ENCODE measurements at places on chromosomes 16 and 17. TPM values are rescaled to one million over a fixed set of nuclear protein-coding genes. Genes with fewer than 3 reads are reported as not detected.

DNA sequence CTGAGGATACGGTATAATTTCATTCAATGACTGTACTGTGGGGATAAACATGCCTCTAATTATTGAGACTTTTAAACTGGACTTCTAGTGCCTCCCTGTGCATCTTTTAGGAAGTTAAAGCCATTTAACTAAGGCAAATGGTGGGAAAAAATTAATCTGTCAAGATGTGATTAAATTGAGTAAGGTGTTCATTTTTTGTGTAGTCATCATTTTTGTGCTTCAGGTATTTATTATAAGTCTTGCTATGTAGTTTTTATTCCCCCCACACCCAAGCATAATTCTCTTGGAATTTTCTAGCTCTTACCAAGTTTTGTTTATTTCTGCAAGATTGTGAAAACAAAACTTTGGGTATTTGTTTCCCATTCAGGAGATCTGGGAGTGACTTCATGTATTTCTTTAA, 10.2 kb downstream of the TAF15 start:
- H3K4me3 ChIP-seq, result no peak overlapping the region
- DNase-seq, result no peak
- H3K4me1 ChIP-seq, result peaks cover 16% of the 10 kb centered on the region

GRCh38 chr17:72839131-72839725, 253.3 kb downstream of the SLC39A11 start:
- no peak overlapping the region for H3K27ac ChIP-seq
- no peak for DNase-seq
- H3K36me3 ChIP-seq, result no peaks in the 10 kb centered on the region
- H3K4me1 ChIP-seq, result no peaks in the 10 kb centered on the region
- no peak overlapping the region for H3K4me3 ChIP-seq

GRCh38 chr16:73483934-73484711, 436.2 kb upstream of the ZFHX3 start:
- no peaks in the 10 kb centered on the region for H3K36me3 ChIP-seq
- peaks cover 3% of the 10 kb centered on the region for H3K27me3 ChIP-seq
- no peak overlapping the region for H3K27ac ChIP-seq

DNA sequence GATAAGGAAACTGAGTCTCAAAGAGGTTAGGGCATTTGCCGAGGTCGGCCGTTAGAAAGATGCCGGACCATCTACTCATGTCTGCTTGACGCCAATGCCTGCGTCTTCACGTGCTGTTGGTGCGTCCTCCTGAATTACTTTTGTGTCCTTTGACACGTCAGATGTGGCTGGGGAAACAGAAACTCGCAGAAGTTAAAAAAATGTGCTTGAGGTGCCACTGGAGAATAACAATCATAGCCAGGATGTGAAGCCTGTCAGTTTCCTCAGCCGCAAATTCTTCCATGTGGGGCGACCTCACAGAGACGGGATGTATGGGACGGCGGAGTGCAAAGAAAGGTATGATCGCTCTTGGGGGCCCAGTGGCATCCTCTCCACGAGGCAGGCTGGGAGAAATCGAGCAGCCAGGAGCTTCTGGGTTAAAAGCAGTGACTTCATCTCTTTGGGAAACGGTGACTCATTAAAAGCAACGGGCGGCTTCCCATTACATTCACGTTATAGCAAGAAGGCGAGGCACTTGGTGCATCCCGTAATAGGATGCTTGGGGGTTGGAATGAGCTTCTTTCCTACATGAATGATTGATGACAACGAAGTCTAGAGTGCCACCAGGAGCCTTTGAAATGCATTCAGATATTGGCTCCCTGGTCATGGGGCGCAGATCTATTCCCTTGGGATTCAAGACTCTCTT, 67.8 kb downstream of the BMERB1 start:
- H3K27ac ChIP-seq, result no peak overlapping the region
- no peak for DNase-seq
- no peaks in the 10 kb centered on the region for H3K36me3 ChIP-seq
- H3K4me1 ChIP-seq, result no peaks in the 10 kb centered on the region
- H3K27me3 ChIP-seq, result no peaks in the 10 kb centered on the region

- no peaks in the 10 kb centered on the region for H3K4me1 ChIP-seq
- H3K27ac ChIP-seq, result no peak overlapping the region
- DNase-seq, result no peak
- no peaks in the 10 kb centered on the region for H3K27me3 ChIP-seq
- H3K36me3 ChIP-seq, result no peaks in the 10 kb centered on the region
Observed at GRCh38 chr16:79390481-79391051, 210.0 kb downstream of the MAF start.

GRCh38 chr17:44655983-44656710, at the start of gene MEIOC:
TSS of gene MEIOC (plus strand) at chr17:44656468. CDS start at chr17:44656614, 146 bp downstream.
- no peak within 1 kb of the TSS for H3K27ac ChIP-seq
- H3K4me3 ChIP-seq, result no peak within 1 kb of the TSS
- no peaks in the 10 kb centered on the region for H3K4me1 ChIP-seq
- DNase-seq, result peak; percentile 21
- H3K27me3 ChIP-seq, result no peaks in the 10 kb centered on the region
- no peaks in the 10 kb centered on the region for H3K36me3 ChIP-seq

DNA sequence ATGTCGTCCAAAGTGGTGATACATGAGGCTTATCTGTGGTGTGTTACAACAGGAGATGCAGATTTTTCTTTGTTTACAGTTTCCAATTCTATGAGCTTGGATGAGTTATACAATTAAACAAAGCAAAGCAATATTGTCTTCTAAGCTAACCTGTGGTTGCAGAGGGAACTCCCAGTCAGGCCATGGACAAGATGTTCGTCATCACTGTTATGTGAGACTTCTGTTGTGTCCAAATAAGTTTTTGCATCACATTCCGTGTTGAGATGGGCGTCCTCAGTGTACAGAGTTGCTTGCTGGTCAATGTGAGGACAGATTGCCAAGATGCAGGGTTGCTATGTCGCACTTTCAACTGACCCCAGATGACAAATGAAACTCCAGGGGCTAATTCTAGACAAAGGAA, 189.3 kb downstream of the IRF8 start:
- no peak for DNase-seq
- H3K27me3 ChIP-seq, result no peaks in the 10 kb centered on the region
- no peaks in the 10 kb centered on the region for H3K4me1 ChIP-seq

DNA sequence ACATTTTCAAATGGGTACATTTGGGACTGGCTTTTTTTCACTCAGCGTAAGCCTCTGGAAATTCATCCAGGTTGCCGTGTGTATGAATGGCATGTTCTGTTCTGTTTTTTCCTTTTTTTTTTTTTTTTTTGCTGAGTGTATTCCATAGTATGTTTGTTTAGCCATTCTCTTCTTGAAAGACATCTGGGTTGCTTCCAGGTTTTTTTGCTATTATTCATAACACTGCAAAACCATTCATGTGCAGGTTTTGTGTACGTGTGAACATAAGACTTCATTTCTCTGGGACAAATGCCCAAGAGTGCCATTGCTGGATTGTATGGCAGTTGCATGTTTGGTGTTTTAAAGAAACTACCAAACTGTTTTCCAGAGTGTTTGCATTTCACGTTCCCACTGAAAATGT, 335.9 kb upstream of the TNRC6C start:
- H3K27ac ChIP-seq, result no peak overlapping the region
- peaks cover 3% of the 10 kb centered on the region for H3K4me1 ChIP-seq
- no peak overlapping the region for H3K4me3 ChIP-seq
- DNase-seq, result no peak

DNA sequence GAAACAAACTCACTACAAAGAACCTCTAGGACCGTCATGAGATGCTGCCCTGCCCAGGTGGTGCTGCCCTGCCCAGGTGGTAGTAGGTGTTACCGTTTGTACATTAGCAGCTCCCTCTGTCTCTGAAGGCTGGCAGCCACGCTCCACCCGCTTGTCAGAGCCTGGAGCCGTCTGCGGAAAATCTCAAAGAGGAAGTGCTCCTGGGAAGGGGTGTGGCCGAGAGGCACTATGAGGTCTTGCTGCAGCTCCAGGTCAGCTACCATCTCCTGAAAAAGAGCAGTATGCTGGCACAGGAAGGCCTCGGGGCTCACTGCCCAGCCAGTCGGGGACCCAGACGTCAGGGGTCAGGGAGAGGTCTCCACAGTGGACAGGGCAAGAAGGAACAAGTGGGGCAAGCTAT, 28.3 kb downstream of the ZNF276 start:
- no peaks in the 10 kb centered on the region for H3K4me1 ChIP-seq
- no peak overlapping the region for H3K4me3 ChIP-seq

DNA sequence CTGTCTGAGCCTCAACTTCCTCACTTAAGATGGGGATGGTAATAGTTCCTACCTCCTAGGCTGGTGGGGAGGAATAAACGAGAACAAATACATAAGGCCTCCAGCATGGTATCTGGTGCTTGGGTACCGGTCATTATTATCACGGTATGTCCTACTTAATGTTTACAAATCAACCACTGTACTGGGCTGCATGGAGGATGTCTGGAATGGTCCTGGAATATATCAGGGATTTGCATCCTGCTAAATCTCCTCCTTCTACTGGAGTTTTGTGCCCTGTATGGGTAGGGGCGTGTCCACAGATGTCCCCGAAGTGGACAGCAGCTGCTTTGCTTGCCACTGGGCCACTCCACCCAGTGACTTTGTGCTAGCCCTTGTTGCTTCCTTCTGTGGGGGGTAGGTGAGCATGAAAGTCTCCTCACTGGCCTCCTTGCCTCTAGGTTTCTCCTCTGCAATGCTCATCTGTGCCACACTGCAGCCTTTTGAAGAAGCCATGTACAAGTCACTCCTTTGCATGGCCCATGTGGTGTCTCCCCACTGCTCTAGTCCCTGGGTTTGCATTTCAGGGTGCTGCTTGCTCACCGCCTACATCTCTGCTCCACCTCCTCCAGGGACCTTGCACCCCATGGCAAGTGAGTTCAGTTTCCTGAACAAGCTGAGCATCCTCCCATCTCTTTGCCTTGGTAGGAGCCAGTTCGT, 2.2 kb upstream of the CMIP start:
- no peaks in the 10 kb centered on the region for H3K36me3 ChIP-seq
- no peaks in the 10 kb centered on the region for H3K27me3 ChIP-seq
- no peak for DNase-seq

- no peak for DNase-seq
- no peaks in the 10 kb centered on the region for H3K4me1 ChIP-seq
- no peaks in the 10 kb centered on the region for H3K36me3 ChIP-seq
- no peaks in the 10 kb centered on the region for H3K27me3 ChIP-seq
Observed at GRCh38 chr17:55533608-55534007, 22.4 kb upstream of the SMIM36 start.

DNA sequence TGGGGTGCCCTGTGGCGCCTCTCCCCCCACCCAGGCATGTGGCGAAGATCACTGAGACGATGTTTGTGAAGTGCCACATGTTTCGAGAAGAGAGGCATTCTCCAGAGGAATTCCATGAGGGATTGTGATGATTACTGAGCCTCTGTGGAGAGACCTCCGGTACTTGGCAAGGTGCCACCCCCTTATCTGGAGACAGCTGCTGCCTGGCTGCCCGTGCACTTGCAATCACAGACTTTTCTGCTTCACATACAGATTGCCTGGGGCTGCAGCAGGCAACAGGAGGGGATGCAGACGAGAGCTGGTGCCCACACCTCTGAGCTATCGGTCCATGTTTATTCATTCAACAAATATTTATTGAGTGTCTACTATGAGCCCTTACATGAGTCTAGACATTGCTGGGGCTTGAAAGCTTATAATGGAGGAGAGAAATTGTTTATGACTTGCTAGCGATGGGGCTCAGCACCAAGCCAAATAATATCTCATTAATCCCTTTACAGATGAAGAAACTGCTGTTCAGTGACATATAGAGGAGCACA, 317.2 kb upstream of the ZFHX3 start:
- no peaks in the 10 kb centered on the region for H3K27me3 ChIP-seq
- no peak for DNase-seq
- H3K4me1 ChIP-seq, result no peaks in the 10 kb centered on the region
- H3K36me3 ChIP-seq, result no peaks in the 10 kb centered on the region

DNA sequence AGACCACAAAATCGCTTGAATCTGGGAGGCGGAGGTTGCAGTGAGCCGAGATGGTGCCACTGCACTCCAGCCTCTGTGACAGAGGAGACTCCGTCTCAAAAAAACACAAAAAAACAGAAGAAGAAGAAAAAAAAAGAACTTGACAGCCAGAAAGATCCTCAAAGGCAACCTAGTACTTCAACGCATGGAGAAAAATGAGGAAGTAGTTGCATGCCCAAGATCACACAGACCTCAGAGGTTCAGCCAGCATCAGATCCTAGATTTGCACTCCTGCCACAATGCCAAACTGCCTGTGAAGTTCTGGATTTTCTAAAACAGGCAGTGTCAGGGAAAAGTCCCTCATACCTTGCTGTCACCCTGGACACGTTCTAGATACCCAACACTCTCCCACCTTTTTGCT, 1.5 kb downstream of the ATPAF2 start:
- H3K36me3 ChIP-seq, result no peaks in the 10 kb centered on the region
- H3K4me1 ChIP-seq, result peaks cover 37% of the 10 kb centered on the region
- no peaks in the 10 kb centered on the region for H3K27me3 ChIP-seq
- DNase-seq, result no peak
- H3K27ac ChIP-seq, result no peak overlapping the region

DNA sequence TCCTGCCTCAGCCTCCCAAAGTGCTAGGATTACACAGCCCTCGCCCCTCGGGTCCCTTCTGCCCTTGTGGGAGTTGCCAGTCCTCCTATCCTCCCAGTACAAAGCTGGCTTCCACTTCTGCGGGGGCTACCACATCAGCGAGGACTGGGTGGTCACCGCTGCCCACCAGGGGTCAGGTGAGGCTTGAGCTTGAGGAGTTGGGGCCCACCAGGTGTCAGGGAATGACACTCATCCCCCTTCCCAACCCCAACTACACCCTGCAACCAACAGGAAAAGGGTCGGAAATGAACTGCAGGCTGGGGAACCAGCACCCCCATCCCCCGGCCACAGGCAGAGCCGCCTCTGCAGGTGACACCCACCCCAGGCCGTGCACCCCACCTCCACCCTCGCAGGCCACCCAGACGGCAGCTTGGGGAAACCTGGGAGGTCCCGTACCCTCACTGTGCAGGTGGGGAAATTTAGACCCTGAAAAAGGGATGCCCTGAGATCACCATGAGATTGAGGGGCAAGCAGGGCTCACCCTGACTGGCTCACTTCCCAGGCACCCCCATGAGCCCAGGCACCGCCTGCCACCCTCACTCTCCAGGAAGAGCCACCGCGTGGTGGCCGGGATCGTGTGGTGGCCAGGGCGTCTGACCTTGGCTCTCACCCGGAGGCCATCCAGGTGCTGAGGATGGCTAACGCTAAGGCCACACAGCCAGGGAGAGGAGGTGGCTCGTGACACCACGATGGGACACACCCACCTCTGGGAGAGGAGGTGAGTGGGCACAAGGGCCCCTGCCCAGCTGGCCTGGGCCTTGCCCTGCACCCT, 8.0 kb downstream of the CTRB1 start:
- H3K4me3 ChIP-seq, result no peak overlapping the region
- DNase-seq, result no peak
- no peaks in the 10 kb centered on the region for H3K36me3 ChIP-seq
- H3K27ac ChIP-seq, result no peak overlapping the region

GRCh38 chr16:73233329-73233765, 185.4 kb upstream of the ZFHX3 start:
- no peak overlapping the region for H3K4me3 ChIP-seq
- no peaks in the 10 kb centered on the region for H3K27me3 ChIP-seq
- H3K4me1 ChIP-seq, result no peaks in the 10 kb centered on the region
- no peak for DNase-seq
- no peaks in the 10 kb centered on the region for H3K36me3 ChIP-seq

The FBXW10 gene
- not detected for polyA plus RNA-seq

The KCTD19 gene
- polyA plus RNA-seq, result not detected

The MAF gene
- polyA plus RNA-seq, result 0.08 TPM

The ENPP7 gene
- 0.12 TPM for polyA plus RNA-seq

The GDPD3 gene
- not detected for polyA plus RNA-seq

The HIGD1B gene
- polyA plus RNA-seq, result not detected

The TEX19 gene
- polyA plus RNA-seq, result not detected

The RSKR gene
- not detected for polyA plus RNA-seq

The VAT1L gene
- not detected for polyA plus RNA-seq

The ALOX15 gene
- not detected for polyA plus RNA-seq

The RNF222 gene
- polyA plus RNA-seq, result 0.16 TPM

The SEZ6 gene
- polyA plus RNA-seq, result 0.66 TPM

The LLGL2 gene
- 9.2 TPM for polyA plus RNA-seq

Data from naive thymus-derived CD4-positive, alpha-beta T cell (primary cell).